ENCODE measurements at places on chromosomes 1 and 21.

DNA sequence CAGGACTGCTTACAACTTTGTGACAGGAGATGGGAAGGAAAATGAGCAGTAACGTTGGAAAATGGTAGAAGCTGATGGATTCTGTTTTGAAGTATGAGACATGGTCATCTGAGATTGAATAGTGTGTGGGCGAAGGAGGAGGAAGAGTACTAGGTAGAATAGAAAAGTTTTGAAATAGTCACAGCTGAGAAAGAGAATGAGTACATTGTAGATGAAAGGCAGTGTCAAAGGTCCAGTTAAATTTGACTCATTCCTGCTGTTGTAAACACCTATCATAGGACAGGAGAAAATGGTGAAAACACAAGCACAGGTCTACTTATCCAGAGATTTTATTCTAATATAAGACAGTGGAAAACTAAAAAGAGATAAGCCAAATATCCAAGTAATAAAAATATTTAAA lies 56.8 kb upstream of the CFHR3 start:
- no peak for DNase-seq

- no peak for DNase-seq
Measured at GRCh38 chr1:223229756-223230155, 86.7 kb upstream of the TLR5 start.

DNA sequence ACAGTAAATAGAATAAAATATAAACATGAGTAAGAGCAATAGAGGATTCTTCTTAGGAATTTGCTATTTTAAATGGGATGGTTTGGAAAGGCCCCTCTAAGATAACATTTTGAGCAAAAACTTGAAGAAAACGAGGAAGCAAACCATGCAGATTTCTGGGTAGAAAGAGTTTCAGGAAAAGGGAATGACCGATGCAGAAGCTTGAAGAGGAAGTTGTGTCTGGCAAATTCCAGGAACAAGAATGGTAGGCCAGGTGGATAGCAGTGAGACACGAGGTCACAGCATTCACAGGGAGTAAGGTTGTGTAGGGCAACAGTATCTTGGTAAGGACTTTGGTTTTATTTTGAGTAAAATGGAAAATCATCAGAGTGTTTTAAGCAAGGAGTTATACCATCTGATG lies 108.9 kb downstream of the PEX14 start:
- DNase-seq, result no peak

GRCh38 chr21:38995731-38996130 lies 187.5 kb downstream of the PSMG1 start:
- no peak for DNase-seq

GRCh38 chr1:156194300-156194652 lies 372 bp downstream of the SLC25A44 start:
- no peak for DNase-seq

DNA sequence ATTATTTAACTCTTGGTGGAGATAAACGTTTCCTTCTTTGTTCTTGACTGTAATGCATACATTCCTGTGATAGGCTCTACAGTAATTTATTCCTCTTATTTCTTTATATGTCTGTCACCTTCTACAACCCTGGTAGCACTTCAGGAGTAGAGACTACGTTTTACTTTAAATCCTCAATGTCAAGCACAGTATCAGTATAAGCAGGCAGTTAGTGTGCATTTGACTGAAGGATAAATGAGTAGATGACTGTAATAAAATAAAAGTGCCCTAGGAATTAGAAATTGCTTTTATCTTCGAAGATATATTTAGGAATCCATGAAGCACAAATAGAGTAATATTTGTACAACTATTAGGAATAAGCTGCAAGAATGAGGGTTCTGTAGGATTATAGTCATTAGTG lies 599.6 kb upstream of the PRMT6 start:
- DNase-seq, result no peak

GRCh38 chr1:112714313-112715263 lies 544 bp downstream of the PPM1J start:
- no peak for DNase-seq

DNA sequence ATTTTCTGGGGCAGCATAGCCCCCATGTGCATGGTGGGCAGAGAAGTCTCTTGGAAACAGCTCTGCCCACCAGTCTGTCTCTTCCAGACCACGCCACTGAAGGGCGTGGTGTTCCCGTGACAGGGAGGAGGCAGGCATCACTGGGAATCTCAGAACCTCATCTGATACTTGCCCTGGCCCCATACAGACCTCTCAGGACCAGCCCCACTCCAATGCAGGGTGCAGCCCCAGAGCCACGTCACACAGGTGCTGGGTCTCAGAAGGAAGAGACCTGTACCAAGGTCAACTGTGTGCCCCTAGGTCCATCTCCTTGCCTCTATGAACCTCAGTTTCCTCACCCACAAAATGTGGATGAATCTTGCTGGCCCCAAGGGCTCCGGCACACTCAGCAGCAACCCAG lies 7.3 kb downstream of the RAP1GAP start:
- no peak for DNase-seq

DNA sequence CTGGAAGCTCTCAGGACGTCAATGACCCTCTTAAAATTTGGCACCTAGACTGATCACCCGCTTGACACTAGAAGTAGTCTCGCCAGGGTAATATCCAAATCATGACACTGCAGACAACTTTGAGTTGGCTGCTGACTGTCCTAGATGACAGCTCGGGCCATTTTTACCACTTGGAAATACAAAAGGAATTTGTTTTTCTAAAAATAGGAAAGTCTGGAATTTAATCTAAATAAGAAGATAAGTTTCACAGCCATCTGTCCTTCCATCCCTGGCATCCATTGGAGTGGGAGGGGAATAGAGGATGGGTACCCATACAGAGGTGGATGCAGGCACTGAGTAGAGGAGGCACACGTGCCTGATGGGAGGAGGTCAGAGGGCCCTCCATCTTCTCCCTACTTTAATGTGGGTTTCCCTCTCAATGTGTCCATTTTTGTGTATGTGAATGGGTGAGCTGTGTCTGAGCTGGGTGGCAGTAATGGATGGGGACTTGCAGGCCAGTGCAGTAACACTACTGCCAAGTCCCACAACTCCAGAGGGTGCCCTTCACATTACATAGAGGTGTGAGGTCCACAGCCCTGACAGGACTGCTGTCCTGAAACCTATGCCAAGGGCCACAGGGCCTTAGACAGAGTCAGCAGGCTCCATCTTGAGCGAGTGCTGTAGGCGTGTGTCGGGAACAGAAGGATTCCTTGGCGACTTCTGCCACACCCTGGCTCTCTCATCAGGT lies 104.8 kb upstream of the IPO9 start:
- DNase-seq, result no peak

- DNase-seq, result peak; percentile 57
Measured at GRCh38 chr1:91080650-91081049, 58.8 kb upstream of the ZNF644 start.

DNA sequence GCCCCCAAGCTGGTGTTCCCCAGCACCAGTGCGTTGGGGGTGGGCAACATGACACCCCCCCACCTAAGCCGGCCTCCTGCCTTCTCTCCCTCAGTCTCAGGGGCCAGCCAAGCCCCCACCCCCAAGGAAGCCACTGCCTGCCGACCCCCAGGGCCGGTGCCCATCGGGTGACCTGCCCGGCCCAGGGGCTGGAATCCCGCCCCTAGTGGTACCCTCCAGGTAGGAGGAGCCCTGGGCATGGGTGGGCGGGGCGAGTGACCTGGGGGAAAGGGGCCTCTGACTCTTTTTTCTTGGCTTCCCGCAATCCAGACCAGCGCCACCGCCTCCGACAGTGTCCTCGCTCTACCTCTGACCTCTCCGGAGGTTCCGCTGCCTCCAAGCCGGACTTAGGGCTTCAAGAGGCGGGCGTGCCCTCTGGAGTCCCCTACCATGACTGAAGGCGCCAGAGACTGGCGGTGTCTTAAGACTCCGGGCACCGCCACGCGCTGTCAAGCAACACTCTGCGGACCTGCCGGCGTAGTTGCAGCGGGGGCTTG lies 1.3 kb upstream of the EFNA4 start:
- no peak for DNase-seq

DNA sequence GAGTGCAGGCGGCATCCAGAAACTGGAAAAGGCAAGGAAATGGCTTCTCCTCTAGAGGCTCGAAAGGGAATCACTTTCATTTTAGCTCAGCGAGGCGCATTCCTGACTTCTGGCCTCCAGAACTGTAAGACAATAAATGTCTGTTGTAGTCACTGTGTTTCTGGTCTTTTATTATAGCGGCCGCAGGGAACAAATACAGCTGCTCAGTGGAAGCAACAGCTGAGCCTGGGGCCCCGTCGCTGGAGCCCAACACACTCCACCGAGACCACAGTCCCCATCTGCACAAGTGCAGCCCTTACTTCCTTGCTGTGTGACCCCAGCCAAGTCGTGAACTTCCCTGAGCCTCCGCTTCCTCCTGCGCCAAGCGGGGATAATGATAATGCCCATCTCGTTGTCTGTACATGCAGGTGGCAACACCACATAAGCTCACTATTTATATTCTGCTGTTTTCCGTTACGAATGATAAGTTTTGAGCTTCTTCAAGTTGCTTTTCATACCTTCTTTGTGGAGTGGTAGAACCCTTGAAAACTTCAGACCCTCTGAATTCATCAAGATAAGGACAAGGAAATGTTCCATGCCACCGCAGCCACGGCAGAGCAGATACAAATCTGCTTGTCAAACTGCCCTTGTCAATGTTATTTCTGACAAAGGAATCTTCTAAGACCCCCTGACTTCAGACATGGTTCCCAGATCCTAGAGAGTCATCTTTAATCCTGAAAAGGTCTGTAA lies 3.2 kb upstream of the LAPTM5 start:
- no peak for DNase-seq

GRCh38 chr21:41764558-41765419 lies 2.1 kb downstream of the RIPK4 start:
- DNase-seq, result peak; percentile 94

GRCh38 chr1:200410566-200410878 lies 686 bp upstream of the ZNF281 start:
- peak; percentile 60 for DNase-seq

GRCh38 chr1:207030522-207031009 lies 2.0 kb downstream of the C1orf116 start:
- peak; percentile 68 for DNase-seq

GRCh38 chr1:231763456-231763855 lies 136.9 kb downstream of the DISC1 start:
- DNase-seq, result no peak

DNA sequence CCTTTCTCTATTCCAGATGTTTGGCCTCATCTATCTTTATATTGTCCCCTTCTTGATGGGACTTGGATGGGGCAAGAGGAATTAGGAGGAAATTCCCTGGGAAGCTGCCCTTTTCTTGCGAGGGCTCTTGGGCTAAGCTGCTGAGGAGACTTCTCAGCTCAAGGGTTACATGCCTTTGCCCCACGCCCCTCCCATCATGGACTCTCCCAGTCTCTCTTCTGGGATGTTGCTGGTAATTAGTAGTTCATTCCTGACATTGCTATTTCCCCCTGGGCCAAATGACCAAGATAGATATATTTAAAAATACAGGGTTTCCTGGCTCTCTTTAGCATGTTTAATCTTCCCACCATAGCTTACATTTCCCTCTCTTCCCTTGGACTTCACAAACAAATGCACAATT lies 90.6 kb upstream of the RALGPS2 start:
- no peak for DNase-seq

DNA sequence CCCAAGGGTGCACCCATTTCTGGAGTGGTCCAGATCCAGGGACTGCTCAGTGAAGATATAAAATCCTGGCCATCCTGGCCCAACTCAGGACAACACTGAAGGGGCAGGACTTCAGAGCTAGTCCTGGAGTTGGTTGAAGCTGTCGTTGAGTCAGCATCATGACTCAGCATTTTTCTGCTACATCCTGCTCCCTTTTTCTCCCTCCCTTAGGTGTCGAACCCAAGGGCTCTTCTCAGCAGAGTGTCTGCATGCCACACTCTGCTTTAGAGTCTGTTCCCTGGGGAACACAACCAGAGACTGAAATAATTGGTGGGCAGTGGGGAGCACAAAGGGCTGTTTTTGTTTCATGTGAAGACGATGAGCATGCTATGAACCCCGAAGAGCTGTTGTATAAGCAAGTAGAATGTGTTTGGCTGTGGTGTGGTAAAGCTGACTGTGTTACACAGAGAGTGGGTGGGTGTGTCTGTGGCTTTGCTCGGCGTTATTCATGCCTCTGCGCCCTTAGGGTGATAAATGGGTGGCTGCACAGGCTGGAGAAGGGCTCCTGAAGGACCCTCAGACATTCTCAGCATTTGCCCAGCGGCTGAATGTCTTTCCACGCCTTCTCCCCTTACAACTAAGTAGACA lies 167.2 kb downstream of the CYYR1 start:
- peak; percentile 85 for DNase-seq

DNA sequence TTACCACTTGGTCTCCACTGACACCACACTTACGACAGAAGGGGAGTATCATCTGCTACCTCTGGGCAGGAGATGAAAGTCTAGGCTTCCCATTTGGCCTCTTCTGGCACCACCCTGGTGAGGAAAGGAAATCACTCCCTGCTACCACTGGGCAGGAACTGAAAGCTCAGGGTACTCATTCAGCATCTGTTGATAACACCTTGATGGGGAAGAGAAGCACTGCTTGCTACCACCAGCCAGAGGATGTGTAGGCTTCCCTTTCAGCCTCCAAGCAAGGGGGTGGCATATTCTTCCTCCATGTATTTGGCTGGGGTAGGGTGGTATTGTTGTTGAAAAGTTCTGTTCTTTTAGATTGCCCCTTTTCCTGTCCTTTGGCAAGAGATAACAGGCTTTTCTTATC lies 115.0 kb downstream of the ACBD6 start:
- DNase-seq, result no peak

DNA sequence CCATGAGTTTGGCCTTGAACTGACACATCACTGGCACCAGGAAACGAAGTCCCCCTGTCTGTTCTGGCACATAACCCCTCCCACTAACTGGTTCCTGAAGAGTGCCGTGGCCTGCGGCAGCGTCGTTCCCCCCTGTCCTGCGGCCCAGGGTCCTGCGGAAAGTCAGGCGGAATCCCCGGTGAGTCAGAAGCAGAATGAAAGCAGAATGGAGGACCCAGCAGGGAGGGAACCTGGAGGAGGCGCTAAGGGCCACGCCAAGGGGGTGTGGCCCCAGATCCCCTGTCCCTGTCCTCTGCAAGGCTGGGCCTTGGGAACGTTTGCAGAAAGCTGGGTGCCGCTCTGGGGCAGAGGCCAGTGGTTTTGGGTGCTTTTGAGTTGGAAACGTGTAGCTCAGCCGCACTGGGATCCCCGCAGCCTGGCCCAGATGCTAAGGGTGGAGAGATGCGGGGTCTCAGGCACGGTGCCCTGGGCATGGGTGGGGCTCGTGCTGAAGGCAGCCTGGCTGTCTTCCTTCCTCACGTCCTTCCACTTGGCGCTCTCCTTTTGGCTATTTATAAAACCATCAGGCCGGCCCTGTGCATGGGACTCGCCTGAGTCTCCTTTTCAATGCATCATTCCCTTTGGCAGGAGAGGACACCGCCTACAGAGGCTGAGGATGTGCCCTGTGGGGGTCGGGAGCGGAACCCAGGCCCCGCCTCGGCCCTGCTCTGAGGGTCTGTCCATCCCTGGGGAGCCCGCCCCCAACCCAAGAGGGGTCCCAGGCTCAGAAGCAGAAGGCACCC lies 36.2 kb downstream of the TP73 start:
- no peak for DNase-seq

DNA sequence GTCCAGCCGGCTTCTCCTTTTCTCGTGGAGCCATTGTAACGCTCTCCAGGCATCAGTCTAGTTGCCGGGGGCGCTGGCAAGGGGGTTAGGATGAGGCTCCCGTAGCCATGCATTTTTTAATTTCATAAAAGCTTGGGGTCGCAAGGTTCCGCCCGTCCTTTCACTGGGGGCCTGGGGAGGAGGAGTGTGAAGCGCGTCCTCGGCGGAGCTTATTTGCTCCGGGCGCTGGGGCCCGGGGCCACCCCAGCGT lies 1.6 kb downstream of the ADGRL2 start:
- DNase-seq, result no peak

Measured in kidney tubule cell (primary cell).